ENCODE measurements at places on chromosomes 1 and 21.

DNA sequence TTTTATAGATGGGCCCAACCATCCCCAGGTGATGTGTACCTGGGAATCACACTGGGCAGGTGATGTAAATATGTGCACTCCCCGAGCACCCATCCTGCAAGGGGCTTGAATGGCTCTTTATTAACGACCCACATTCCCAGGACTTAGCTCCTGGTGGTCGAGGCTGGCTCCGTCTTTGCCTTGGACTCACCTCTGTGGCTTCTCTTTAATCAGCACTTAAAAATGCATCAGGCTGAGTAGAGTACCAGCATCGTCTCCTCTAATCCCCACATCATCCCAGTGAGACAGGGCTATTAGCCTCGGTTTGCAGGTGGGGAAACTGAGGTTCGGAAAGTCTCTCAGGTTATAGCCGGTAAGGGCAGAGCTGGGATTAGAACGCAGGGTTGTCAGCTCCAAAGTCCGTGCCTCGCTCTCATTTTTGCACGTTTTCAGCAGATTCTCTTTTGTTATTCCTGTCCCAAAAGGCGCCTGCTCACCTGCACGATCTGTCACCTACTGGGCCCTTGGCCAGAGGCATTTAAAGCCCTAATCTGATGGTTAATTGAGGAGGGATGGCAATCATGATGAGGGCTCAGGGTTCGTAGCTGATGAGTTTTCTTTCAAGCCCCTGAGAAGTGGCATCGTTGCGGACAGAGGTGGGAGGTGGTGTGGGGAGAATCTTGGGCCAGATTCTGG is 29.4 kb downstream of the SPSB1 start:
- no peak for DNase-seq

- peak; percentile 73 for DNase-seq
Observed at GRCh38 chr1:64135462-64136223, 67.8 kb upstream of the UBE2U start.

- DNase-seq, result no peak
Observed at GRCh38 chr1:23217421-23218115, at the start of gene HTR1D. TSS of gene HTR1D (minus strand) at chr1:23217502. CDS start at chr1:23194219, 23,283 bp downstream.

DNA sequence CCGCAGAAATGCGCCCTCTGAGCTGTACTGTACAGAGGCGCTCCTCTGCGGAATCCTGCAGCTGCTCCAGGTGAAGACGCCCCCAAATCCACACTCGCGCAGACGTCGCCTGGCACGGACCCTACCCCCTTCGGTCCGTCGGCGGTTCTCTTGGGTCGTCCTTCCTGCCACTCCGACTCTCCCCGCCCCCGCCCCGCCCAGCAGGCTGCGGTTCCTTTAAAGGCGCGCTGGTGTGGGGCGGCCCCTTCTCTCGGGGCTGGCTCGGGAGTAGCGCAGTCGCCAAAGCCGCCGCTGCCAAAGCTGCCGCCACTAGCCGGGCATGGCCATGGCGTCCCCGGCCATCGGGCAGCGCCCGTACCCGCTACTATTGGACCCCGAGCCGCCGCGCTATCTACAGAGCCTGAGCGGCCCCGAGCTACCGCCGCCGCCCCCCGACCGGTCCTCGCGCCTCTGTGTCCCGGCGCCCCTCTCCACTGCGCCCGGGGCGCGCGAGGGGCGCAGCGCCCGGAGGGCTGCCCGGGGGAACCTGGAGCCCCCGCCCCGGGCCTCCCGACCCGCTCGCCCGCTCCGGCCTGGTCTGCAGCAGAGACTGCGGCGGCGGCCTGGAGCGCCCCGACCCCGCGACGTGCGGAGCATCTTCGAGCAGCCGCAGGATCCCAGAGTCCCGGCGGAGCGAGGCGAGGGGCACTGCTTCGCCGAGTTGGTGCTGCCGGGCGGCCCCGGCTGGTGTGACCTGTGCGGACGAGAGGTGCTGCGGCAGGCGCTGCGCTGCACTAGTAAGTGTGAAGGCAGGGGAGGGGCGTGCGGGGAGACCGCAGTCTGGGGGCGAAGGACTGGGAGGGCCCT is at the start of gene RASSF5:
Gene RASSF5, plus strand, starts transcription at position 248 of the 846 bp plus-strand sequence. Its CDS starts 72 bp downstream, at position 320.
- DNase-seq, result no peak

GRCh38 chr21:31145274-31145673 is 107.0 kb upstream of the KRTAP19-8 start:
- DNase-seq, result no peak

GRCh38 chr1:200437556-200438203 is 27.8 kb upstream of the ZNF281 start:
- DNase-seq, result peak; percentile 40

- no peak for DNase-seq
Observed at GRCh38 chr1:160398823-160399222, 1.5 kb upstream of the VANGL2 start.

DNA sequence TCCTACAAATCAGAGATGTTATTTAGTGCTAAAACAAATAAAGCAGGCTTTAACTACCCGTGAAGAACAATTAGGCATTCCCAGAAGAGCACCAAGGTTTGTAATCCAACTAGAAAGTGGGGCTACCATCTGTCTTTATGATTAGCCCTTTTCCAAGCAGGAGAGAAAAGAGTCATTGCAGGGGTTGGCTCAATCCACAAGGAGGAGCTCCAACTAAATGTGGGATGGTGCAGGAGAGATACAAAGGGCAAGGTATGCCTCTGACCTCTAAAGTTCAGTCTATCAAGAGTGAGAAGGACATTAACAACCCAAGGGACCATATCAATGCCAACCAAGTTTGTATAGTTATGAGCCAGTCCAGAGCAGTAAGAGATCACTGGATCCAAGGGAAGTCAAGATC is 382.7 kb upstream of the DUSP10 start:
- peak; percentile 7 for DNase-seq

GRCh38 chr1:245877976-245878375 is 629.1 kb downstream of the SMYD3 start:
- DNase-seq, result no peak

DNA sequence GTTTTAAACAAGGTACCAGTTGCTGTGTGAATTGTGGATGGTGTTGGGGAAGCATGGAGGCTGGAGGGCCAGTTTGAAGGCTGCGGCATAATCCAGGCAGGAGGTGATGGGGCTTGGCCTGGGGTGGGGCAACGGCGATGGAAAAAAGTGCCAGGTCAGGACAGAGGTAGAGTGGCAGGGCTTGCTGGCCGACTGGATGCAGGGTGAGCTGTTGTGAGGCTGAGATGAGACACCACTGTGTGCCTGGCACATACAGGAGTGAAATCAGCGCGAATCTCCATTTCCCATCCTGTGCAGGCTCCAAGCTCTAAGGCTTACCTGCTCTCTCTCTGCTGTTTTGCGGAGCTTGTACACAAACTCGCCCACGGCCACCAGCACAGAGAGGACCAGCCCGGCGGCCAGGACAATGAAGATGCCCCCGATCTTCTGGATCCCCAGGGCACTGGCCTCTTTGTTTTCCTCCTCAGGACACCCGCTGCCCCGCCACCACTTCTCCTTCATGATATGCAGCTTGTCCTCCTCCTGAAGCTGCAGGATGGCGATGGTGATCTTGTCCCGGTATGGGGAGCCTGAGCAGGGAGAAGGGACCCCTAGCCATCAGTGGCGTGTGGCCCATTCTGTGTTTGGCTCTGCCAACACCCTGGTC is 229.5 kb downstream of the GRIK3 start:
- no peak for DNase-seq

GRCh38 chr1:207027206-207027777 is 5.3 kb downstream of the C1orf116 start:
- DNase-seq, result no peak

GRCh38 chr1:32239790-32240139 is 7.3 kb upstream of the FAM167B start:
- DNase-seq, result no peak

DNA sequence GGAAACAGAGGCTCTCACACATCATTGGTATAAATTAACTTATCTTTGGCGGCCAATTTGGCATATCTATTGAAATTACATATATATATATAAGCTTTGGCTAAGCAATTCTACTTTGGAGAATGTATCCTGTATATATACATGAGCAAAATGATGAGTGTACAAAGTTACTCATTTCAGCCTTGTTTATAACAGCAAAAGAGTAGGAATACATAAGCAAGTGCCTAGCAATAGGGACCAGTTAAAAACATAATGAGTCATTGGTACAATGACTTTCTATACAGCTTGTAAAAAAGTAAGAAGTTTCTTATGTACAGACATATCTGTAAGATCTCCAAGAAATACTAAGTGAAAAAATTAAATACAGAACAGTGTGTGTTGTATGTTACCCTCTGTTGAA is 190.8 kb downstream of the LTN1 start:
- DNase-seq, result peak; percentile 56

DNA sequence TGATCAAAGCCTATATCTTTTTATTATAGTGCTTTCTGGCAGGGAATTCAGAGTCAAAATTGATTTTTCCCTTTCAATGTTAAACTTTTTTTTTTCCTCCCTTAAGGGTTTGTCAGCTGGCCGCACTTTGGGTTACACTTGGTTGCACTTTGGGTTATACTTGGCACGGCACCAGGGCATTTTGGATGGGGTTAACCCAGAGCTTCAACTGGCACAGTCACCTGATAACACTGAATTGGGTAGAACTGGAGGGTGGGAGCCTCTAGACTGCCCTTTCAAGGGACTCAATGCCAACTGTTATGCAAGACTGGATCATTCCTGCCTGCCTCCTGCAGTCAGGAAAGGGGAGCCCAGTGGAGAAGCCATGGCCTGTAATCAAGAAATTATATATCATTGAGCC is 211.5 kb downstream of the KCNJ6 start:
- no peak for DNase-seq

GRCh38 chr21:46352164-46352515 is 28.2 kb downstream of the PCNT start:
- DNase-seq, result no peak

DNA sequence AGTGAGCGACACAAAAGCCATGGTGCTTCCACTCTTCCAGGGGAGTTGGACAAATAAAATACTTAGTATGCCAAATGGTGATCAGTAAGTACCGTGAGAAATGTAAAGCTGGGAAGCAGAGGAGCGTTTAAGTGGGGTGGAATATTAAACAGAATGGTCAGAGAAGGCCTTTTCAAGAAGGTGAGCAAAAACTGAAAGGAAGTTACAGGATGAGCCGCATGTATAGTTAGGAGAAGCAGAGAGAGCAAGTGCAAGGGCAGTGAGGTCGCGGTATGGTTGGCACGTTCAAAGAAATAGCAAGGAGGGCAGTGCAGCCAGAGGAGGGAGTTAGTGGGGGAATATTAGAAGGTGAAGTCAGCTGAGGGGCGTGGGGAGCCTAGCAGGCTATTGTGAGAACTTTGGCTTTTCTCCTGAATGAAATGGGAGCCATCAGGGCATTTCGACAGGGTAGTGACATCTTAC is 748 bp upstream of the ATP6V0B start:
- DNase-seq, result peak; percentile 36

GRCh38 chr1:157198619-157199420 is 60.6 kb upstream of the ETV3 start:
- DNase-seq, result no peak

DNA sequence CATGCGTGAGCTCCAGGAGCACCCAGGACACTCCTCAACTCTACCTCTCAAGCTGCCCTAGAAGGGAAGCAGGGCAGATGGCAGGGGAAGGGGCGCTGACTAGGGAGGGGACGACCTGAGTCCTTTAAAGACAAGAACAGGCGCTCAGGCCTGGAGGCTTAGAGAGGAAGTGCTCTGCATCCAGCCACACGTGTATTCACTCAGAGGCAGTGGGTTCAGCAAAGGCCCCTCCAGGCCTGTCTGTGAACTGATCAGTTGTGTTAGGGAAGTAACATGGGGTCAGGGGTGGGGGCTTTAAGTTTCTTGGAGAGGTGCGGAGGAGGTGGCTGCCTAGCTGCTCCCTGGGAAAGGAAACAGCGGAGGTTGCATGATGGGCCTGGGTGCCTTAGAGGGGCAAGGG is 37.1 kb upstream of the ARF1 start:
- no peak for DNase-seq

GRCh38 chr1:152419917-152420316 is 5.9 kb upstream of the CRNN start:
- no peak for DNase-seq

All from fibroblast of mammary gland (primary cell).